ENCODE measurements at places on chromosomes 1 and 21.

DNA sequence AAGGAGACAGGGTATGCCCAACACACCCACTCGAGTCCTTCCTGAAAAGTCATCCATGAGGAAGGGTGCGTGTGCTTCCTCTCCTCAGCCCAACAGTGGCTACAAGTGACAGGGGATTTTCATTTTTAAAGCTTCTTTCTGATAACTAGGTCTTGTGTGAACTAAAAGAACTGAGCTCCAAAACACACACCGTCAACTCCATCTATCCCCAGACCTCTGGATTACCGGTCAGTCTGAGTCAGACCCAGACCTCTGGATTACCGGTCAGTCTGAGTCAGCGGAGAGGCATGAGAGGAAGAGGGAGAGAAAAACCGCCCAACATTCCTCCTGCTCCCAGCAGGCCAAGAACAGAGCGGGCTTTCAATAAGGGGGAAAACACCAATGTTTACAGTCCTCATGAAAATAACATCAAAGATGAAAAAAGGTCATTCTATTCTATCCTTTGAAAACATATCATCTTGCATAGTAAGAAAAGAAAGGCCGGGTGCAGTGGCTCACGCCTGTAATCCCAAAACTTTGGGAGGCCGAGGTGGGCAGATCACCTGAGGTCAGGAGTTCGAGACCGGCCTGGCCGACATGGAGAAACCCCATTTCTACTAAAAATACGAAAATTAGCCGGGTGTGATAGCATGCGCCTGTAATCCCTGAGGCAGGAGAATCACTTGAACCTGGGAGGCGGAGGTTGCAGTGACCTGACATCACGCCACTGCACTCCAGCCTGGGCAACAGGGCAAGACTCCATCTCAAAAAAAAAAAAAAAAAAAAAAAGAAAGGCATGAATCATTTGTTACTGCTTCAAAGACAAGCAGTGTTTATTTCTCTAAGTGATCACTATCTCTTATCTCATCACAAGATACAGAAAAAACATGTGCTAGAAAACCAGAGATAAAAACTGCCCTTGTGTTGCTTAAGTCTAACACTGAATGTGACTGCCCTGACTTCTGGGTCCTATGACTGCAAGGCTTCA is 3.4 kb downstream of the PTTG1IP start:
- no peak for DNase-seq

DNA sequence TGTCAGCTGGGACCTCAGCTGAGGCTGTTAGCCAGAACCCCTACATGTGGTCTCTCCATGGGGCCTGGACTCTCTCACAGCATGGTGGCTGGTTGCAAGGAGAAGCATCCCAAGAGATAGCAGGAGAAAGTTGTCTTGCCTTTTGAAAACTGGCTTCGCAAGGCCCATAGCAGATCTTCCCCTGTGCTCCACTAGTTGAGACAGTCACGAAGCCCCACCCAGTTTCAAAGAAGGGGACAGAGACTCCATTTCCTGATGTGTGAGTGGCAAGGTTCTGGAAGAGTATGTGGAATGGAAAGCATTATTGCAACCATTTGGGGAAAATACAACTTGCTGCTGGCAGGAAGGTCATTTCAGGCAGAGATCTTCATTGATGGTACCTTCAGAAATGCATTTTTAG is 7.5 kb upstream of the CSRP1 start:
- DNase-seq, result no peak

DNA sequence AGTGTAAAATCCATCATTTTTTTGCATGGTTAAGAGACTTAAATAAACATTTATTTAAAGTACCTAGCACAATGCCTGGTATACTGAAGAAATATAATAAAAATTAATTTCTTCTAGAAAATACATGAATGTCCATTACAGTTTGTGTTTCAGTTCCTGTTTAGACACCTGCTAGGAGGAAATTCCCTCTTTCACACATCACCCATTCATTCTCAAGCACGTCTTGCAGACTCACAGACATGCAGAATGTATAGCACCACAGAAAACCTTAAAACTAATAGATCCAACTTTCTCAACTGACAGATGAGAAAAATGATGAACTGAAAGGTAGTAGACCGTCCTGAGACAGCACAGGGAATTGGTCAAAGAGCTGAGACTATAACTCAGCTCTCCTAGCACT is 172.2 kb upstream of the C8B start:
- DNase-seq, result no peak

DNA sequence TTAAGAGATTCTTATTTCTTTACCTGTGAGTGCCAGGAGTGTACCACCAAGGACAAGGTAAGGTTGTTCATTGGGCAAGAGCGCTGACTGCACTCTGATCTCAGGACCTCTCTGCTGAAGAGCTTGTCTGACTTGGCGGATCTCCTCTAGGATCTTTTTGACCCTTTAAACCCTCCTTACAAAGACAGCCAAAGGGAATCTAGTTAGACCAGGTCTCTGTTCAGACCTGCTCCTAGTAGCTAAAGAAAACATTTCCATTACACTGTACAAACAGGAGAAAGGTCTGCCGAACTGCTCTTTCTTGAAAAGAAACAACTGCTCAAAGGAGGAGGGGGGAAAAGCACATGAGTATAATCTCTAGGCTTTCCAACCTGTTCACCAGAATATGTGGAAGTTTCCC is 49.3 kb downstream of the SMYD2 start:
- DNase-seq, result no peak

GRCh38 chr1:165933446-165934170 is 106.2 kb downstream of the UCK2 start:
- DNase-seq, result no peak

DNA sequence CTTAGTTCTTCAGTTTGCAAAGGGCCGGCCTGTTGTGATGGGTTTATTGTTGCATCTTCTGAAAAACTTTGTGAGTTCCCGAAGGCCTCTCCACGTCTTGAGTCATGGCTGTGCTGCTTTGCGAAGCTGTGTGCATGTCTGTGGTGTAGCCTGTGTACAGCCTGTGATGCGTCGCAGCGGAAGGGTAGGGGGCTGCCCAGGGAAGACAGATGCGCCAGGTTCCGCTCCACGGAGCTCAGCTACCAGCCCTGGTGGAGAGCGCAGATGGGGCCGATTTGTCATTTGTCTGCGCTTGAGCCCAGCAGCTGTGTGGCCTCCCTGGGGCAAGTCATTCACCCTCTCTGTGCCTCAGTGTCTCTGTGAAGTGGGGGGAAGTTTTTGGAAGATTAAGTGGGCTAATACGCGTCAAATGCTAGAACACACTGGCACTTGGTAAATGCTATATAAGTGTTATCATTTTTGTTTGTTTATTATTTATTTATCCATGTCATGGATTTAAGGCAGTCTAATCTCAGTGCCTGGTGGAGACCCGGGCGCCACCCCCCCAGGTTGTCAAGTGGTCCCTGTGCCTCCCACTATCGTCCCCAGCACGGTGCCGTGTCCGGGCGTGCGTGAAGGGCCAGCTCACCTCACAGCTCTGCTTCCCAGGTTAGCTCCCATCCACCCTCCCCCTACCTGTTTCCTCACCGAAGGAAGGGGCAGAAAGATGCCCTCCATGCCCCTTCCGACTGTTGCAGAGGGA is 8.4 kb downstream of the PDE9A start:
- peak; percentile 84 for DNase-seq

- no peak for DNase-seq
These were observed 349.6 kb downstream of the MATN1 start for GRCh38 chr1:30373471-30374399.

GRCh38 chr1:31010086-31010989 is 55.2 kb downstream of the PUM1 start:
- no peak for DNase-seq

DNA sequence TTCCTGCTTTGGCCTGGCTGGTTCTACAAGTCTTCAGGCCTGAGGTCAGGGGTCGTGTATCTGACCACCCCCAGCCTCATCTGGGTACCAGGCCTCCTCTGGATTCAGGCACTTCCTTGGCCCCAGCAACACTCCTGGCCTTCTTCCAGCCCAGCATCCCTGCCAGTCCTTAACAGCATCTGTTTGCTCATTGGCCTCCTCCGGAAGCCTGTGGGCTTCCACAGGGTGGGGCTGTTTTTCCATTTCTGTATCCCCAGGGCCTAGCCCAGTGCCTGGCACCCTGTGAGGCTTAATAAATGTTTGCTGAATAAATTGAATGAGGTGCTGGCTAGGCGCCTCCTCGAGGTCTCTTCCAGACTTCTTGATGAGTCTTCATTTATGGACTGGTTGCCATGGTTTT is 21.5 kb upstream of the GPR37L1 start:
- peak; percentile 34 for DNase-seq

DNA sequence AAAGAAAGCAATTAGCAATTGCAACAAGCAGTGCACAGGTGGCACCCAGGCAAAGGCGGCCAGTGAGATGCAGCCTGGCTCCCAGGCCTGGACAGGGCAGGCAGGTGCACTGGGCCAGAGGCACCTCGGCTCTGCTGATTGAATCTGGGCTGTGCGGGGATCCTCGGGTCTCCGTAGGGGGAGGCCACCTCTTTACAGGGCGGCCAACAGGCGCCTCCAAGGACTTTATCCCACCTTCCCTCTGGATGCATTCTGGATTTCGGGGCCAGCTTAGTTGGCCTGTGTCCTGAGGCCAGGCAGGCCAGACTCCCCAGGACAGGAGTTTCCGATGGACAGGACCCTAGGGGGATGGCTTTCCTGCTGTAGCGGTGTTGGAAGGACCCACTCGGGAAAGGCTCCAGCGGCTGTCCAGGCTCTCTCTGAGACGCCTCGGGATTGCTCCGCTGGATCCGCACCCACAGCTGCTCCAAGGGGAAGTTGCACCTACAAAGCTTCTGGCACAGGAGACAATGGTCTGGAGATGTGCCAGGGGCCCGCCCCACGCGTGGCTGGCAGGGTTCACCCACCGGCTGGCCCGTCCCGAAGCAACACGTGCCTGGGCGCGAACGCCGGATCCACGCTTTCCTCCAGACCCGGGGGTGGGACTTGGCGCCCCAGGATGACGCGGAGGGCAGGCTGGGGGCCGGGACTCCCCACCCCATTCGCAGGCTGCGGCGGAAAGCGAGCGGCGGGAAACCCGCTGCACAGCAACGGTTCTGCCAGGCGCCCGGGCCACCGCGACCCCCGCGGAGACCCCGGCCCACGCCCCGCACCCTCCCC is 810 bp downstream of the SLC19A1 start:
- peak; percentile 92 for DNase-seq

- DNase-seq, result no peak
These were observed 26.4 kb downstream of the WLS start for GRCh38 chr1:68205794-68206358.

GRCh38 chr1:117136749-117137148 is 15.2 kb upstream of the TRIM45 start:
- no peak for DNase-seq

- DNase-seq, result no peak
These were observed 96.4 kb upstream of the PPP2R5A start for GRCh38 chr1:212188599-212189351.

DNA sequence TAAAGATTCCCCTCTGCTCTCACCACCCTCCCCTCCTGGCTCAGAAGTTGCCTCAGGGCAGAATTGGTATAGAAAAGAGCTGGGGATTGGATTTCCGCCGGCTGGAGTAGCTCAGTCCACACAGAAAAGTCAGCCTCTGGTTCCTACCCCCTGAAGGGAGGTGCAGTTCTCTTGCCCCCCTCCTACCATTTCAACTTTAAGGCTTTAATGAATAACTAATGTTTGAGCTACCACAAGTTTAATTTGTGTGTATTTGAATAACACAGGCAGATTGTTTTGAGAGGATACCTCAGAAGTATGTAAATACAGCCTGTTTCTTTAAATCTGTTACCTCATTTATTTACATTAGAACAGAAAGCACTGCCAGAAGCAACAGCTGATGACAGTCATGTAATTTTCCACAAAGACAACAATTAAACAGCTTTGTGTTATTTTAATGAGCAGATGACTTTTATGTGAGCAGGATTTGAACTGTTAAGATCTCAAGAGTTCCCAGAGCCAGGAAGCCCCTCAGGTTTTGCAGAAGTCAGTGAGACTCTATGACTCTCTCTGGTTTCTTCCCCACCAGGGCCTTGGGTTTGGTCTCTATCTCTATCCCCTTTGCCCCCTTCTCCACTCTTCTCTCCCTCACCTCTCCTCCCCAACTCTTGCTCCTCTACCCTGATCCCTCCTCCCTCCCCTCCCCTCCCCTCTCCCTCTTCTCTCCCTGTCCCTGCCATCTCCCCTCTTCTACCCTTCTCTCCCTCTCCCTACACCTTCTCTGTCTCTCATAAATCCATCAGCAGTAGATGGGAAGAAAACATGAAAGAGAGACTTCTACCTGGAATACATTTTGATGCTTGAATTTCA is 26.3 kb downstream of the DUSP10 start:
- no peak for DNase-seq

DNA sequence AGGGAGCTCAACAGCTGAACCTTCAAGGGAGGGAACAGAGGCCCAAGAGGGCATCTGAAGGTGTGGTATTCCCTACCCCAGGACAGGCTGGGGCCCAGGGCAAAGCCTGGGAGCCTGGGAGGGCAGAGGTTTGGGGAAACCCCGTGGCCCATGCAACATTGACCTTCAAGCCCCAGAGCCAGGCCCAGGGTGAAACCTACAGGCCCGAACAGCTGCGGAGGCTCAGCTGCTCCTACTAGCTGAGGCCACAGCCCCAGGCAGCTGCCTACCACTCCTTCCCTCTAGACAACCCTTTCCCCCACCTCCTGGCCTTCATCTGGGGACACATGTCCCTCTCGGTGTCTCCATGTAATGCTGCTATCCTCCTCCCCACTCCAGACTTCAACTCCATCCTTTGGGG is 3.2 kb downstream of the LAD1 start:
- DNase-seq, result no peak

GRCh38 chr1:240352769-240353168 is 259.2 kb downstream of the GREM2 start:
- DNase-seq, result no peak

DNA sequence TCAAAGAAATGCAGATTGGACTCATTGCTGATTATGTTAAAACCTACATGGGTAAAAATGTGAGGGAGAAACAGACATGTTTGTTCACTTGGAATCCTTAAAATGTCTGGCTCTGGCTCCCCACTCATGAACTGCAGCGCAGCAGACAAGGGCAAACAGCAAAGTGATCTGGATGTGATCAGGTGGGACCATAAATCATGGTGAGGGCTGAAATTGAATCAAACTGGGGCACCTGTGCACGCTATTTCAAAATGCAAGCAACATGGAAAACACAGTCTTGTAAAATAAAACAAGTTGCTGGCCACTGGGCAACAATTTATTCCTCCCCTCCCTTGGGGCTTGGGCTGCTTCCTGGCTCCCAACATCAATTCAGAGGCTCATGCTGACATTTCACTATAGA is 373.4 kb downstream of the SEC16B start:
- no peak for DNase-seq

DNA sequence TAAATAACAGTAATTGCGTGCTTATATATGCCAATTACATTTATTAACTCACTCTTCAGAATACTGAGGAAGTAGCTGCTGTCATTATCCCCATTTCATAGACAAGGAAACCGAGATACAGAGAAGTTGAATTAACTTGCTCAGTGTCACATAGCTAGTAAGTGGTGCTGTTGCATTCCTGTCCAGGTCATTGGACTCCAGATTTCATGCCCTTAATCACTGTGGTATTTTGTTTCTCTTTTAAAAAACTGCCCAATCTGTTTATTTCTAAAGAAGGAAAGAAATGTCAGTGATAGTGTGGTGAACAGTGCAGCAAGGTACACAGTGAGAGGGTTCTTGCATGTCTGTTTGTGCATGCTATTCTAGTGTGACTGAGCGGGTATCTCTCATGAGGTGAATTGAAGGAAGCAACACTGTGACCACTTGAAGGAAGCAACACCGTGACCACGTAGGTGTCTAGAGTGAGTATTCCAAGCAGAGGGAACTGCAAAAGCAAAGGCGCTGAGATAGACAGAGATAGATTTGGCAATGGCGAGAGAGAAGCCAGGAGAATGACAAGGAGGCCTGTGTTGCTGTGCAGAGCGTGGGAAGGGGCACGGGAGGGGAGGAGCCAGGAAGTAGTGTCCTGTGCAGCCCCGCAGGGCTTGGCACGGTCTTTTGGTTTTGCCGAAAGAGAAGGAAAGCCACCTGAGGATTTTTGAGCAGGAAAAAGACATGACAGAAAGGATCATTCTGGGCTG is 95.9 kb downstream of the CAMTA1 start:
- DNase-seq, result no peak

All from D341Med (cell line).